ENCODE measurements at places on chromosomes 1 and 21.

GRCh38 chr1:50179639-50180038 is 70.9 kb downstream of the ELAVL4 start:
- DNase-seq, result no peak

- no peak for DNase-seq
Measured at GRCh38 chr1:19254416-19254815, 2.8 kb downstream of the MRTO4 start.

GRCh38 chr1:6891781-6892579 is 106.7 kb downstream of the CAMTA1 start:
- peak; percentile 4 for DNase-seq

DNA sequence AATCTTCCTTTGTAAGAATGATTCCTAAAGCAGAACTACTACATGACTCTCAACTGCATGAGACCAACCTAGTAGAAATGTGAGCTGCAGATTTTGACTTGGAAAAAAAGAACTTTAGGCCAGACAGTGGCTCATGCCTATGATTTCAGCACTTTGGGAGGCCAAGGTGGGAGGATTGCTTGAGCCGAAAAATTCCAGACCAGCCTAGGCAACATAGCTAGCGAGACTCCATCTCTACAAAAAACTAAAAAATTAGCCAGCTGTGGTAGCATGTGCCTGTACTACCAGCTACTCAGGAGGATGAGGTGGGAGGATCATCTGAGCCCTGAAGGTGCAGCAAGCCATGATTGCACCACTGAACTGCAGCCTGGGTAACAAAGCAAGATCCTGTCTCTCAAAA is 24.7 kb upstream of the ITLN2 start:
- DNase-seq, result no peak

- DNase-seq, result no peak
Measured at GRCh38 chr1:211724687-211725196, 49.3 kb upstream of the NEK2 start.

GRCh38 chr1:78919150-78919549 is 87.4 kb downstream of the ADGRL4 start:
- no peak for DNase-seq

DNA sequence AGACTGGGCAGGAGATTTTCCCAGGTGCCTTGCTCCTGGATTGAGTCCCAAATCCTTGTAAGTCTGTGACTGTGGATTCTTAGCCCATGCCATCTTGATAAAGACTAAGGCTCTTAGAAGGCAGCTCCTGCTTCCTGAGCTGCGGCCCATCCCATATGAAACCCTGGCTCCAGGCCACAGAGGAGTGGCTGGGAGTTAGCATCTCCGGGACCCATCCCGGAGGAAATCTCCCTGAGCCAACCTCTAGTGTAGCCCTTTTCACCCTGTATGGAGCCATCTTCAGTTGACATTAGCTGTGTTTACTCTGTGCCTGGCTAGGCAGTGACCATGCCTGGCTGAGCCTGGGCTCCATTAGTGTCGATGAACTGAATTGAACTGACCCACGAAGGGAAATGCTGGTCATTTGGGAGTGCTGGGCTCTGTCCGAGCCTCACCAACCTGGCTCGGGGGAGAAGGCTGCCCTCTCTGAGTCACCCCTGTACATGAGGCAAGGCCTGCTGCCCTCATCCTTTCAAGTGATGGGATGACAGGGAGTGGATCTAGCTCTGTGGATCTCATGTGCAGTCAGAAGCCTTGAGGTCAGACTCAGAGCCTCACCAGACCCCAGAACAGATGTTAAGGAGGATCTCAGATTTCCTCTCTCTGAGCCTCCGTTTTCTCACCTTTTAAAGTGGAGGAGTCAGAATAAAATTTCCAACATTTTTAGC is 37.5 kb downstream of the LGR6 start:
- no peak for DNase-seq

DNA sequence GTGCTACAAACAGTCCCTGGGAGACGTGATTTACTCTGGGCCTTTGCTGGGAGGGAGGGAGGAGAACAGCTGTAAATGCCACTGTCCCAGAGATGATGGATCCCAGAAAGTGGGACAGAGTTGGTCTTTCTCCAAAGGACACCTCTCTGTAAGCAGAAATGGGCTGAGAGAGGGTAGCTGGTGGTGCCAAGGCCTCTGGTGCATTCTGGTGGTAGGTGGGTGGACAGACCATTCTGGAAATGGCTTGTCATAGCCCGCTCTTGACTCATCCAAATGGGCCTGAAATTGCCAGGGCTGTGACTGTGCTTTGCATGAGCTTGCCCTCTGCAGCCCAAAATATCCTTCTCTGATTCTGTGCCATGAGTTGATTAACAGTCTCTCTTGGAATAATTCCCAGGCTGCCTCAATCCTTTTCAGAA is 36.1 kb downstream of the CCDC185 start:
- DNase-seq, result no peak

DNA sequence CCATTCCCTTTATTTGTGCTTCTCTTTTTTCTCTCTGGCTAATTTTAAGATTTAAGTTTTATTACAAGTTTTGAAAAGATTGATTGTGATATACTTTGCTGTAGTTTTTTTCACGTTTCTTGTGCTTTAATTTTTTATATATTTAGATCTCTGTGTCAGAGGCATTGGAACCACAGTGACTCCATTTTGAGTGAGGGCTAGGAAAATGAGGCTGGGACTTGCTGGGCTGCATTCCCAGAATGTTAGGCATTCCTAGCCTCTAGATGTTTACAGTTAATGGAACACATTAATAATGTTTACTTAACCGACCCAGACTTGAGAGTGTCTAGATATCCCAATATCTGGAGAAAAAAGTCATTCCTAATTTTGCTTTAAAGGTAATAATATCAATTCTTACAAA is 939.4 kb downstream of the BRINP3 start:
- DNase-seq, result no peak

GRCh38 chr21:34934350-34934749 is 114.8 kb downstream of the RUNX1 start:
- DNase-seq, result no peak

- no peak for DNase-seq
Measured at GRCh38 chr1:37471345-37472231, 2.8 kb upstream of the ZC3H12A start.

GRCh38 chr1:9626201-9626608 is 25.3 kb upstream of the PIK3CD start:
- DNase-seq, result no peak

- DNase-seq, result no peak
Measured at GRCh38 chr1:87108228-87108627, 193.8 kb downstream of the HS2ST1 start.

GRCh38 chr1:28537457-28538199 is 15.3 kb upstream of the TRNAU1AP start:
- DNase-seq, result no peak

DNA sequence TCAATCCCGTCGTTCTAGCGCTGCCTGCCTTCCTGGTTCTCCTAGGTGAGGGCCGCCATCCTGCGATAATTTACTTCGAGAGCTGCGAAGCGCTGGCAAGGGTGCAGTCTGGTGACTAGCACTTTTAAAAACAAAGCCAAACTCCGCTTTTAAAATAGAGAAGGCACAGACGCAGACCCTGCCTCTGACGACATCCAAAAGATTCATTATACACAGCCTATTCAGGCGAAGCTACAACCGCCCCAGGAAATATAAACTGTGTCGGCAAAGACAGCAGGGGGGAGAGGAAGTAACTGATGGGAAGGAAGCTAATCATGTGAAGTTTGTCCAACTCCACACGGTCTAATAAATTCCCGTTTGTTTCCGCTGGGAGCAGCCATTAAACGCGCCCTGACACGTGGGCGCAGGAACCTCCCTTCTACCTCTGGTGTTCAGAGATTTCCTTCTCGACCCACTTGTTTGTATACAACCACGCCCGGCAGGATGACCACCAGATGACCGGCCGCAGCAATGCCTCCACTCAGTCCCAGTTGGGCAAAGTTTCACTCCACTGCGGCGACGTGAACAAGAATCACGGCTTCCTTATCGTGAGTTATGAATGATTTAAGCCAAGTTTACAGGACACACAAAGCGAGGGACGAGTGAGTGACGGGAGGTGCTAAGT is 1.3 kb downstream of the GNG12 start:
- DNase-seq, result no peak

- DNase-seq, result no peak
Measured at GRCh38 chr1:179637211-179637860, 45.7 kb downstream of the TDRD5 start.

DNA sequence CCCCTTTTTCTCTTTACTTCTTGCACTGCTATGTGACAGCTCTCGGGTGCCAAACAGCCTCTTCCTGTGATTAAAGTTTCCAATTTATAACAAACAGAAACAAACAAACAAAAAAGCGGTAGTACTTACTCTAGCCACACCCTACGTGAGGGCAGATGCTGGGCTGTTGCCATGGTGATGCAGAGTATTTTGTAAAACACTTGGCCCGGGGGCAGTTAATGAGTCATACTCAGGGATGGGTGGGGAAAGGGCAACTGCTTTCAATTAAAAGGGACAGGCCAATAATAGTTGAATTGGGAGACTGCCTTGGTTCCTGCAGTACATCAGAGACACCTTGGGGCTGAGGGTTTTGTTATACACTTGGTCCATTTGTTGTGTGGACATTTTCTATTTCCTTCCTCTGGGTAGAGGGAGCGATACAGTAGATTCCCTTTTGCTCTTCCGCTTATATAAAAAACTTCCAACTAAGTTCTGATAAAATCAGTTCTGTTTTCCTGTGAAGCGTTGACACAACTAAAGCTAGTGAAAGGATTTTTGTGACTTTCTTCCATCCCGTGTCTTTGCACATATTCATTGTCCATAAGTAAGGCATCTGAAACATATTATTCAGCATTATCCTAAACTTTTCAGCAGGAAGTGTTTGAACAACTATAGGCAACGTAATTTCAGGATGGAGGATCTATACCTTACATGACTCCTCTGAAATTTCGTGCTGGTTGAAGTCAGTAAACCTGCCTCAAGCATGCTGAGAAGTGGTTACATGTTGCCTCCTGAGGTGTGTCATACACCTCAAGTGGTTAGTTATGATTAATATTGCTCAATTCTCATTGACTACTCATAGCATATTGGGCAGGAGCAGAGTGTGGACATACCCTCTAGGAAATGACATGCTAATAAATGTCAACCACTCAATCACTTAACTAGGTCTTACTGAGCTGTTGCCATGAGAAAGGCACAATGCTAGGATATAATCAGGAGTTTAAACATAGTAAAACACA is 36.7 kb upstream of the THEM4 start:
- peak; percentile 11 for DNase-seq

DNA sequence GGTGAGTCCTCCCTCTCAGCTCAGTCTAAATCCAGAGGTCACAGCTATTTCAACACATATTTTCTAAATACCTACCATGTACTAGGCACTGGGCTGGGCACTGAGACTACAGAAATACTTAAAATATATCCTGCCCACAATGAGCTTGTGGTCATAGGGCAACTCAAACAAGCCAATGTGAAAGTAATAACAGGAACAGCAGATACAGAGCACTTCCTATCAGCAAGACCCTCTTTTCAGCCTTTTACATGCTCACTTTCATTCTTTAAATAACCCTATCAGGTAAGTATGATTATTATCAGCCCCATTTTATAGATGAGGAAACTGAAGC is 71.9 kb downstream of the CD34 start:
- no peak for DNase-seq

- DNase-seq, result no peak
Measured at GRCh38 chr1:8266436-8267165, 51.3 kb upstream of the SLC45A1 start.

DNA sequence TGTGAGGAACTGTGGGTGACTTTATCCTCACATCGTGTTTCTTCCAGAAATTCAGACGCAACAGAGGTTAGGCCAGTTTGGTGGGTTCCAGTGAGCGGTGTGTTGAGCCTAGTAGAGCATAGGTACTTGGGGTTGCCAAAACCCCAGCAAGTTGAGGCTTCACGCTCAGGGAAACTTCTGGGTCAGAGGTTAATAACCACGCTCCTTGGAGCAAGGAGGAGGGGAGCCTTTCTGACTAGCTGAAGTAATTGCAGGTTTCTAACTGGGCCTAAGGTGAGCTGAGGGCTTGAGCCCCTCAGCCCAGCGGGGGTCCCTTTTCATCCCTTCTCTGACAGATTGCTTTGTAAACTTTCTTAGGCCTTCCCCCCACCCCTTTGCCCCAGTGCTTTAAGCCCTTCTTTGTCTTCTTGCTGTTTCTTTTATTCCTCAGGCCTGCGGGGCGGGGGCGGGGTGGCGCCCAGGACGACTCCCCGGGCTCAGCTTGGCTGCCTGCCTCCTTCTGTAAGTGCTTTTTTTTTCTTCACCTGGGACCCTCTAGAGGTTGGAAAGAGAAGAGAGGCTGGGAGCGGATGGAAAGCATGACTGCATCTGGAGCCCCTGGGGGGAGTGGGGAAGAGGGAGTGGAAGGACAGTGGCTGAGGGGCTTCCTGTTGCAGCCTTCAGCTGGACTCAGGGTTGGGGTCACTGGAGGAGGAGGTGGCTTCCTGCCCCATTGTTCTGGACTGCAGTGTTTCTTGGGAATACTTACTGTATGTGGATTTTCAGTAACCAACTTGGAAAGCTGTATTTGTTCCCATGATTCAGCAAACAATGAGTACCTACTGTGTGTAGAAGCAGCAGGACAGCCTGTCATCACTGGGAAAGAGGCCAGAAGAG is 1.3 kb upstream of the ZNF436 start:
- no peak for DNase-seq

DNA sequence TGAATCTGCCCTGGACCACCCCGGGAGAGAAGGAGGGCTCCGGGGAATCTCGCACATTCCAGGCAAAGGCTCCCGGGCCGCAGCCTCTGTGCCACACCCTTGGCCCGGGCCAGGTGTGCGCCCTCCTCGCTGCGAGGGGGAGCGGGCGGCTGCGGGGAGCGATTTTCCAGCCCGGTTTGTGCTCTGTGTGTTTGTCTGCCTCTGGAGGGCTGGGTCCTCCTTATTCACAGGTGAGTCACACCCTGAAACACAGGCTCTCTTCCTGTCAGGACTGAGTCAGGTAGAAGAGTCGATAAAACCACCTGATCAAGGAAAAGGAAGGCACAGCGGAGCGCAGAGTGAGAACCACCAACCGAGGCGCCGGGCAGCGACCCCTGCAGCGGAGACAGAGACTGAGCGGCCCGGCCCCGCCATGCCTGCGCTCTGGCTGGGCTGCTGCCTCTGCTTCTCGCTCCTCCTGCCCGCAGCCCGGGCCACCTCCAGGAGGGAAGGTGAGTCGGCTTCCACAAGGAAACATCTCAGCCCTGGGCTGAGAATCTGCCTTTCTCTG is at the start of gene LAMC2:
LAMC2 (plus strand) TSS at position 324 of the 550 bp plus-strand sequence; CDS start at position 413, 89 bp downstream.
- no peak for DNase-seq

DNA sequence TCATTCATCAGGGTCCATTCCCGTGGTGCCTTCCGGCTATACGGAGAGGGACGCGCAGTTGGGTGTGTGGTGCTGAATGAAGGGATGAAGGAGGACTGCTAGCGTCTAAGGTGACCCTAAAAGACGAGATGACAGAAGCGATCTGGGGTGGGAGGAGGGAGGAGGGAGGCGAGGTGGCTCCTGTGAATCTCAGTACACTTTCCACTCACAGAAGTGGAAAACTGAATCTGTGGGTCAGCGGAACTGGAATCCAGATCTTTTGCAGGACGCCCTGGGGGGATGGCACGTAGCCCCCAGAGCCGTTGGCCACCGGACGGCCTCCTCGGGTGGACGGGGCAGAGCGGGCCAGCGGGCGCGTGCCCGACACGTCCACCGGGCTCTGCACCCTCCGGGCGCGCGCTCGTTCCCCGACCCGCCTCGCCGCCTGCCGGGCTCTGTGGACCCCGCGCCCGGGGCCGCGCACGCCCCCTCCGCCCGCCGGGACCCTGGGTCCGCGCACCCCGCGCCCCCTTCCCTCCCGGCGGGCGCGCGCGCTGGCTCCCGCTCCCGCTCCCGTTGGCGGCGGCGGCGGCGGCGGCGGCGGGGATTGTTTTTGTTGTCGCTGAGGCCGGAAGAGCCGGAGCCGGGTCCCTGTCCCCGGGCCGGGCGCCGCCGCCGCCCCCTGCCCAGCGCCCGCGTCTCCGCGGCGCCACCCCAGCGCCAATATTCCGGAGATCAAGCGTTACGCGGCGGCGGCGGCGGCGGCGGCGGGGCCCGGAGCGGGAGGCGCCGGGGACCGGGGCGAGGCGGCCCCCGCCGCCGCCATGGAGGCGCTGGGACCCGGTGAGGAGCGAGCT is at the start of gene AGO4:
AGO4 (plus strand) TSS at position 403 of the 836 bp plus-strand sequence; CDS start at position 804, 401 bp downstream.
- DNase-seq, result no peak
